ENCODE measurements at places on chromosomes 13 and 19. TPM values are rescaled to one million over a fixed set of nuclear protein-coding genes. Genes with fewer than 3 reads are reported as not detected.

ONECUT3 gene
- polyA plus RNA-seq: not detected

TMEM238 gene
- 1.9 TPM for polyA plus RNA-seq

DNA sequence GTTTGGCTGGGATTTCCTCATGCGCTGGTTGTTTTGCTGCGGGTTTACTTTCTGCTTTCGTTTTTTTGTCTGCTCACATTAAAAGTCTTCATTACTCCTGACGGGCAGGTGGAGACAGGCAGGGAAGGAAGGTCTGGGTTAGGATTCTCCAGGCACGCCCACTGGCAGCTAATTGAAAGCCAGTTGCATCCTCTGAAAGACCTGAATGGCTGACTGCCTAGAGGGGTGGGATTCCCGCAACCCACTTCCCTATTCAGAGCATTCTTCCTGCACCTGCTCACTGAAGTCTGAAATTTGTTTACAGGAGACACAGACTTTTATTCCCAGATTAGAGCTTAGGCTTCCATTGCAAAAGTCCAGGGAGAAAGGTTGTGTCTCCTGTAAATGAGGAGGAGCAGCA lies 172.0 kb downstream of the UQCRFS1 start:
- no peak for DNase-seq

GRCh38 chr13:27088619-27089018 lies 83.0 kb downstream of the USP12 start:
- DNase-seq: no peak

DNA sequence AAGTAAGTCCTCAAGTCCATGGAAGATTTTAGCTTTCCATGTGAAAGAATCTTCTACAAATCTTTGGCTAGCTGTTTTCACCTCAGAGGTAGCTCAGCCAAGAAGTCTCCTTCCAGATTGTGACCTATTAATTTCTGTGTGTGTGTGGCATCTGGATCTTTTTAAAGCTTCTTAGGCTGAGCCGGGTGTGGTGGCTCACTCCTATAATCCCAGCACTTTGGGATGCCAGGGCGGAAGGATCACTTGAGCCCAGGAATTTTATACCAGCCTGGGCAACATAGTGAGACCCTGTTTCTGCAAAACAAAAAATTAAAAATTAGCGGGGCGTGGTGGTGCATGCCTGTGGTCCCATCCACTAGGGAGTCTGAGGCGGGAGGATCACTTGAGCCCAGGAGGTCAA lies 13.4 kb upstream of the SLC44A2 start:
- DNase-seq: no peak

ZNF69 gene
- 4.1 TPM for polyA plus RNA-seq

- DNase-seq: no peak
Observed at GRCh38 chr19:44003461-44004009, 778 bp downstream of the ZNF230 start.

DNA sequence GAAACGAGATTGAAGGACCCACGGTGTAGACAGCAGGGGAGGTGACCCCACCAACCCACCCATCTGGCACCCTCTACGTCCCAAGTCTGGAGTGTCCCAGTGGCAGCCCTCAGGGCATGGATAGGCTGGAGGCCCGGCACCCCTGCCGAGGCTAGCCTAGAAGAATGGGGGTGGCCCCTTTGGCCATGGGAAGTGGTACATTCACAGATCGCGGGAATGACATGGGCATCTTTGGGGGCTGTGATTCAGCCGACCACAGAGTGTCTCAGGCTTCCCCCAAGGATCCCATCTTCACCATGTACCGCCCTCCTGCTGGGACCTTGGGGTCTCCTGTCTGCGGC lies 11.3 kb upstream of the MKNK2 start:
- no peak for DNase-seq

- DNase-seq: no peak
Observed at GRCh38 chr13:95304453-95304852, 3.2 kb upstream of the ABCC4 start.

DNA sequence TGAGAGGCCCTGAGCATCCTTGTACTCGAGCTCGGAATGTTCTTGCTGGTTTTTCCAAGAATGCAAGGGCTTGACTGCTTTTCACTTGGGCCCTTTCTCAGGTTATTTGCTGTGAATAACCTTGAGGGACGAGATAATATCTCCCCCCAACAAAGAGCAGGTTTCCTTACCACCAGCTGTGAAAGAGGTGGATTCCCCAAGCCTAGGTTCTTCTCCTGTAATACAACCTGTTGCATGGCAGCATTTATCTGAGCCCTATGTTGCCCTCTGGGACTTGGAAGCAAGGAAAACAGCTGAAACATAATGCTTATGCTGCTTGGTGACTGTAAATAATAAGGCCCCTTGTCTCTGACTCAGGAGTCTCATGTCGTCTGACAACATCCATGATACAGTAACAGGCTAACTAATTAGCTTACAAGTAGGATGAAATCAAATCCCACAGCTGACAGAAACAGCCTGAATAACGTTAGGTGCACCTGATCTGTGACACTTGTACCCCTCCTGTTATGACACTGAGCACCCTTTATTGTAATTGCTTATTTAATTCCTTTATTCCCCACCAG lies 43.6 kb upstream of the RCBTB2 start:
- DNase-seq: no peak

DNA sequence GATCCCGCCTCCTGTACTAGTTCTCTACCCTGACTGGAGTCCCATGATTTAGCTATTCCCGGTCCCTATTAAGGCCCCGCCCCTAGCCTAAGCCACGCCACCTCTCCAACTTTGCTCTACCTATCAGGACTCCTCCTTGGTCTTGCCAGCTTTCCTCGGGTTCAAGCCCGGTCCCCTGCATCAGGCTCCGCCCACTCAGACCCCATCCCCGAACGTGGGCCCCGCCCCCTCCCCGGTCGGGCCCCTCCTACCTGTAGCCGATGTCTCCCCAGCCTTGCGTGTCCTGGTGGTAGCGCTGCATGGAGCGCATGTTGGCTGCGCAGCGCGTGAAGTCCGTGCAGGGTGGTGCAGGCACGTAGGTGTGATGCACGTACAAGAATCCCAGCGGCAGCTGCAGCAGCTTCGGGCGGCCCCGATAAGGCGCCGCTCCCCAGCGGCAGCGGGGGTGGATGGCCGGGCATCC lies 7.3 kb upstream of the RASAL3 start:
- DNase-seq: no peak

DNA sequence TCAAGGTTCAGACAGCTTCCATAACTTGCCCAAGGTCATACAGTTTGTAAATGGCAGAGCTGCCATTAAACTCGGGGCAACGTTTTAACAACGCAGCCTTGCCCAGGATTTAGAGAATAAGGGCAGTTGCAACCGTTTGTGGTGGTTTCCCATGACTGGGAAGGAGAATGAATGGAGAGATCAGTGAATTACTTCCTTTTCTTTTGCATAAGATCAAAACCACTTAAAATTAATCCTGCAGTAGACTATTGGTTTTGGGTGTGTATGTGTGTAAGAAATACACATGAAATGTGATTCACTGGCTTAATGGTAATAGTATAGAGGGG lies 179.1 kb upstream of the MIR17HG start:
- no peak for DNase-seq

Data from CD8-positive, alpha-beta memory T cell (primary cell).